ENCODE measurements at places on chromosomes 12 and 14. TPM values are rescaled to one million over a fixed set of nuclear protein-coding genes. Genes with fewer than 3 reads are reported as not detected.

GRCh38 chr12:131711551-131712205, 788 bp downstream of the SFSWAP start:
- no peak for DNase-seq

DNA sequence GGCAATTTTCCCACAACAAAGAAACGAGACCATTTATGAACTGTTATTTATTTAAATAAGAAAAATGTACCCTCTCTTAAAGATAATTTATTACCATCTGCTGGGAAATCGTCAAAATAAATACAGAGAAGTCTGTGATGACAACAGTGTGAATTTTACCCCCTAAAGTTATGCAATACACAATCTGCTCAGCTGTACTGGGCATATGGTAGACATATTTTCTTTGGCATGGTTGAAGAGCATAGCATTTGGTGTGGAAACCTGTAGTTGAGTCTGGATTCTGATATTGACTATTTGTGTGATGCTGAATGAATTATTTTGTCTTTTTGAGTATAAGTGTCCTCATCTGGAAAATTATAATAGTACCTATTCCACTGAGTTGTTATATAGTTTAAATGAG, 60.0 kb downstream of the CFAP54 start:
- no peak for DNase-seq

- no peak for DNase-seq
Measured at GRCh38 chr12:73421832-73422231, 1115.8 kb upstream of the ATXN7L3B start.

- peak; percentile 79 for DNase-seq
Measured at GRCh38 chr14:103928011-103928890, at the start of gene TDRD9. Gene TDRD9 (plus strand): TSS chr14:103928456. CDS start chr14:103928510, 54 bp downstream.

DNA sequence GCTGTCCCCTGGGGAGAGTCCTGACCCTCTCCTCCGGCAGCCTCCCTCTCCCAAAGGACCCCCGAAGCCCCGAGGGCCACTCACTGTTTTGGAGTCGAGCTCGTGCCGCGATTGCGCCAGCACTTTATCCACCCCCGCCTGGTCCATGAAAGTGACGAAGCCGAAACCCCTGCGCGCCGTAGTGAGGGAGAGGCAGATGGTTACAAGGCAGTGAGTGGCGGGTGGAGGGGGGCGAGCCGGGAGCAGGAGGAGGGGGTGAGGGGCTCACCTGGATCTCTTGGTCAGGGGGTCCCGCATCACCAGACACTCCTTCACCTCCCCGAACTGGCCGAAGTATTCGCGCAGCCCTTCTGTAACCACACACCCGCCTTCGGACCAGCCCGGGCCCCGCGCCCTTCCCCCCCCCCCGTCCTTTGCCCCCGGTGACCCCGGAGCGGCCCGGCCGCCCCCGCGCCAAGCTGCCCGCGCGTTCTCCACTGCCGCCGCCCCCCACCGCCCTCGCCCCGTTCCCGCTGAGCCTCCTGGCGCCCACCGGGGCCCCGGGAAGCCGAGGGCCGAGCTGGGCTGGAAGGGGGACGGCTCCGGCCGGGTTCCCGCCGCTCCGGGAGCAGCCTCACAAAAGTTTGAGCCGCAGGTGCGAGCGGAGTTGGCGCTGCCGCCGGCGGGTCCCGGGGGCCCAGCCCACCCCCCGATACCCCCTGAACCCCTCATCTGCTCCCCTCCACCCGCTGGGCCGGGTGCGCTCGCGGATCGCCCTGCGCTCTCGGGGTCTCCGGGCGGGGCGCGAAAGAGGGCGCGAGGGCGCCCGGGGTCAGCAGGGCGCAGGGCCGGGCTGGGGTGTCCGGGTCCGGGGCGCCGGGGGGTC, 808 bp downstream of the MSI1 start:
- no peak for DNase-seq

The PLCZ1 gene
- total RNA-seq = not detected

The PTPRR gene
- total RNA-seq = not detected

The CLEC6A gene
- not detected for total RNA-seq

Data from upper lobe of left lung (tissue), 6 donors.